ENCODE measurements at places on chromosomes 12 and 14.

DNA sequence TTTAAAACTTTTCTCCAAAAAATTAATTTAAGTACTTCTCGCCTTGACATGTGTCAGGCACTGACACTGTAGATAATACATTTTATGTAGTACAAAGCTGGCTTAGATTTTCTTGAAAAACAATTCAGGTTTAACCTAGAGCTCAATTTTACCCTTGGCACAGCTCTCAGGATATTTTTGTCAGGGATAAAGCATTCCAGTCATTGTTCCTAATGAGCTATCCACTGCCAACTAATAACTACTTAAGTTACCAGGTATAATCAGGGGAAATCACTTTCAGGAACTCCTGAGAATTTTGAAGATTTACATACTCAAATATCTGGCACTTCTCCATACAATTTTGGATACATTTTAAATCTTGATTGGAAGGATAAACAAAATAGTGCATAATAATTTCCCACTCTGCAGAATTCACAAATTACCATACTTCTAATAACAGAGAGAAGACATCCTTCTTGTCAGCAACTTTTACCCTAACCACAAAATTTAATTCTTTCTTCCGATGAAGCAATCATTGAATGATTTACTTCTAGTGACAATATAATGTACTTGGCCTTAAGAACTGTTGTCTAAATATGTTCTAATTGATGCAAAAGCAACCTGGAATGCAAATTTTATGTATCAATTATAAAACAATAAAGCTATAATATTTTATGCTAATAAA is 4.8 kb downstream of the RASSF9 start:
- DNase-seq: no peak

DNA sequence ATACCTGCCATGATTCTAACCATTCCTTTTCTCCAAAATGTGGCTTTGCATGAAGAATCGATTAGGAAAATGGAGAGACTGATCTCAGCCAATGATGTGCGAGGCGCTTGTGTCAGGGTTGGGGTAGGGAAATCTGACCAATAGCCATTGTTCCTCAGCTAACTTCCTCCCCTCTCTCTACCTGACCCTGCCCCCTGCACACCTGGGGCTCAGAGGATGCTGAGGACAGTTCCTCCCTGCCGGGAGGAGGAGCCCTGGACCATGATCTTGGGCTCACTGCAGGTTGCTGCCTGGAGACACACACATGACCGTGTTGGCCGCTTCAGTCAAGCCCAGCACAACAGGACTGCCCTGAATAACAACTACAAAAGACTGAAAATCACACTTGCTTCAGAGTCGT is 119.8 kb upstream of the SFSWAP start:
- DNase-seq: no peak

- no peak for DNase-seq
Observed at GRCh38 chr12:87728931-87729593, 300.1 kb downstream of the C12orf50 start.

DNA sequence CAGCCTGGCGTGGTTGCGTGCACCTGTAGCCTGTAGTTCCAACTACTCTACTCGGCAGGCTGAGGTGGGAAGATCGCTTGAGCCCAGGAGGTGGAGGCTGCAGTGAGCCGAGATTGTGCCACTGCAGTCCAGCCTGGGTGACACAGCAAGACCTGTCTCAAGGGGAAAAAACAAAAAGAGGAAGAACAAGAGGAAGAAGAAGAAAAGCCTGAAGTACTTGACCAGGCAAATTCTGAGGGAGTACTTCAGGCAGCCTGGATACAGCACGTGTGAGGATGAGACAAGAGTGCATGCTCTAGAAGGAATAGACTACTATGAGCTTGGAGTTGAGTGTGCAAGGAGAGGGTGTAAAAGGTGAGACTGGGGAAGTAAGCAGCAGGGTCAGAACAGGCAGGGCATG is 1.8 kb downstream of the GDF3 start:
- no peak for DNase-seq

DNA sequence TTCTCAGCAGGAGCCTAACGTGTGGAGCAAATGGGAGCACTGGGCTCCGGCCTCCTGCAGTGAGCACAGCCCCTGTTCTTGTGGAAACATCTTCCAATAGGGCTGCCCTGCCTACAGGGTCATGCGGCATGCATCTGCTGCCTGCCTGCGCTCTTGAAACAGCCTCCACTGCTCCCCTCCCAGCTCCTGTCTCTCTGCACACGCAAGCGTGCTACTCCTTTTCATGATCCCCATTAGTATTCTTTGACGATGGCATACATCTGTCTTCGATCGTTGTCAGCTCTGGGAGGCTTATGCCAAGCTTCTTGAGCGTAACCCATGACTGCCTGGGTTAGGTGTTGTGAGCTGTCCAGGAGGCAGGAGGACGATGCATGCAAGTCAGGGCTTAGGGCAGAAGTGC is 23.1 kb downstream of the NTF3 start:
- no peak for DNase-seq

- DNase-seq: peak; percentile 2
Observed at GRCh38 chr12:100926669-100927248, 132.2 kb downstream of the ANO4 start.

- DNase-seq: no peak
Observed at GRCh38 chr12:52798671-52799504, 3.0 kb upstream of the KRT3 start.

DNA sequence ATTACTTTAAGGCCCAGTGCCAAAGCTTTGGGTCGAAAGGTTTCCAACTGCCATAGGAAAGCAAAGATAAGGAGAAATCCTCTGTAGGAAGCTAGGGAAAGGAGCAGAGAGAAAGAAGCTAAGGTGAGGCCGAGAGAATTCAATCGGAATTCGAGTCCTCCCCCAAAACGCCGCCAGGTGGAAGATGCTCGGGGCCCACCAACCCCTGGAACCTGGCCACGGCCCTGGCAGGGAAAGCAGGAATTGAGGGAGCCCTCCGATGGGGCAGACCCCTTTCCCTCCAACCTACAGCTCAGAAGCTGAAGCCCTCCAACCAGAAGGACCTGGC is 498 bp downstream of the GMFB start:
- DNase-seq: peak; percentile 18

GRCh38 chr12:112303004-112303403 is 79.2 kb downstream of the HECTD4 start:
- DNase-seq: no peak

- DNase-seq: no peak
Observed at GRCh38 chr14:22088614-22089342, 415.2 kb upstream of the OR4E1 start.

GRCh38 chr12:69694123-69694522 is 5.0 kb downstream of the BEST3 start:
- DNase-seq: no peak

- DNase-seq: no peak
Observed at GRCh38 chr12:103105971-103106597, 148.6 kb downstream of the ASCL1 start.

DNA sequence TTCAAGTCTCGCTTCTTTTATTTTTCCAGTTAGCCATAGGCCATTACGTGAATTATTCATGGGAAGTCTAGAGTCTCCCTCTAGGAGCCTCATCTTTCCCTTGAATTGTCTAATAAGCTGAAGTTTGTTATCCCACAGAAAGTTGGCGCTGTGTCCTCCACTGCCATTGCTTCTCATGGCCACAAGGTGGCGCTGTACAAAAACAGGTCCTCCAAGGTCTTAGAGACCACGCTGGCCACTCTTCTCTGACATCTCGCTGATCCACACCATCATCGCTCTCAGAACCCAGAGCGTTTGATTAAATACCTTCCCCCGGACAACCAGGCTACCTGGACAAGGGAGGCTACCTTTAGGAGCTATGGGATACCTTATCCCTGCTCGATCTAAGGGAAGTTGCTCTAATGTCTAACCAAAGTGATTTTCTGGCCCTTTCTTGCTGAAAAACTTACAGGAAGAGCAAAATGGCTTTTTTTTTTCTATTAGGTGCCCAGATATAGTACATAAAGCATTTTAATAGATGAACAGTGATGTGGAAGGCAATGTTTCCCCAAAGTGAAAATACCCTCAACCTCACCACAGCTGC is 110.0 kb downstream of the CCDC60 start:
- peak; percentile 15 for DNase-seq

GRCh38 chr12:30067146-30067545 is 283.4 kb upstream of the TMTC1 start:
- no peak for DNase-seq

- DNase-seq: no peak
Observed at GRCh38 chr12:75820848-75821578, 210.6 kb downstream of the PHLDA1 start.

- DNase-seq: no peak
Observed at GRCh38 chr14:96357216-96357615, 5.9 kb downstream of the ATG2B start.

GRCh38 chr12:124555168-124556073 is 12.0 kb downstream of the NCOR2 start:
- DNase-seq: no peak

- no peak for DNase-seq
Observed at GRCh38 chr14:32980178-32980901, 41.7 kb downstream of the NPAS3 start.

DNA sequence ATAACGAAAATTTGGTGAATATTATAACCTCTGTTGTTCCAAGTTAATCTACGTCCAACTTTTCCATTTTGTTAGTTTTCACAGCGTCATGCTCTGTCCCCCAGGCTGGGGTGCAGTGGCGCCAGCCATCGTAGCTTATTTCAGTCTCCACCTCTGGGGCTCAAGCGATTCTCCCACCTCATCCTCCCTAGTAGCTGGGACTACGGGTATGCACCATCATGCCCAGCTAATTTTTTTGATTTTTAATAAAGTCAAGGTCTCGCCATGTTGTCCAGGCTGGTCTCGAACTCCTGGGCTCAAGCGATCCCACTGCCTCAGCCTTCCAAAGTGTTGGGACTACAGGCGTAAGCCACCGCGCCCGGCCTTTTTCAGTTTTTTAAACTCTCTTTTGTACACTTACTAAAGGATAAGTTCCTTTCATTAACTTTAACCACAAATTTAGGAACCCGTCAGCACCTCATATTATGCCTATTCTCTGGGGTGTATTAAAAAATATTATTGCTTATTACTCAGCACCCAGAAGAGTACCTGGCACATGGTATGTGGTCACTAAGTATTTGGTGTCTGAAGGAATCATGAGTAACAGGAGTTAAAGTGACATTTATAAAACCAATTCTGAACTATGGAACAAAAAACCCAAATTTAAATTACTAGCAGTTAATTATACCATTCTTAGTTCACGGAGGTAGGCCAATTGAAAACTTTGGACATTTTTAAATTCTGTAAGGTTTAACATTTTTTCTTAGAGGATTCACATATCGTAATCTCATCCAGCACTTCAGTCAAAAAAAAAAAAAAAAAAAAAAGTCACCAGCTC is 925 bp upstream of the MIPOL1 start:
- no peak for DNase-seq

DNA sequence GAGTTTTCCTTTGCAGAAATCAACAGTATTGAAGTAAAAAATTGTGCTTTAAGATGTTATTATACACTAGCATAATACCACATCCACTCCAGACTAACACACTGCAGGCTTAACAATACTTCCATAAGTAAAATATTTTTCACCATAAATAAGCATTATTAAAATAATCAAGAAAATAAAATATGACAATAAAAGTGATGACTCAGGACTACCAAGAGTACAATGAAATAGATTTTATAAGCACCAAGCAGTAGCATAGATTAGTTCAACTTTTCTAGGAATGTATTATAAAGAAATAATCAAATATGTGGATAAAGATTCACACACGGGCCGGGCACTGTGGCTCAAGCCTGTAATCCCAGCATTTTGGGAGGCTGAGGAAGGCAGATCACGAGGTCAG is 40.4 kb upstream of the MTHFD1 start:
- no peak for DNase-seq

GRCh38 chr14:102986810-102987579 is 64.5 kb downstream of the AMN start:
- DNase-seq: no peak

DNA sequence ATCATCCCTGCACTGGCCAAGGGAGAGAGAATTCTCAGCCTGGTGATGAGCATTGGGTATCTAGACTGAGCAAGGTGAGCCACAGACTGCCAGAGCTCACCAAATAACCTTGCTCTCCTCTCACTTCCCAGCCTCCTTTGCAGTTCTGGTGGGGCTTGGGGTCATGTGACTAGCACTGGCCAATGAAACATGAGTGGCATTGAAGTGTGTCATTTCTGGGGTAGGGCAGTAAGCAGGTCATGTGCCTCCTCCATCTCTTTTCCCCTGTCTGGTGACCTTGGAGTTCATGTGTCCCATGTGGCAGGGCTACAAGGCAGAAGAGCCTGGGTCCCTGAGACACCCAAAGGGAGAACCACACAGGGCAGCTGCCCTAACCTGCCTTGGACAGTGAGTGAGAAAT is 3.6 kb upstream of the KRT72 start:
- no peak for DNase-seq

All from renal cortex interstitium (tissue), 15 donors.